Activated CD4-positive, alpha-beta T cell treated with anti-CD3 and anti-CD28 coated beads for 36 hours (primary cell): ENCODE measurements at places on chromosomes 3 and 15.

DNA sequence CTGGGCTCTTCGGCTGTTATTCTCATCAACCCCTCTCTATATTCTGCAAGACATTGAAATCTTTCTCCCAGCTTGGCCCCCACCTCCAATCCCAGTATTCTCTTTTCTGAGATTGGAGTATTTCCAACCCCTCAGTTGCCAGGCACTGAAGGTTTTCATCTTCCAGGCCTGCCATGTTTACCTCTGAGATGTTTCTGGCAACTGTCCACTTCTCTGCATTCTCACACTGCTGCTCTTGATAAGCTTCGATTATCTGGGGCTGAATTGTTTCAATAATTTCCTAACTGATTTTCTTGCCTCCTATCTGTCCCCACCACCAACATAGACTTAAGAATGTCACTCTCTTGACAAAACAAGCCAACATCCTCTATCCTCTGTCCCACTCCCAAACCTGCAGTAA, 1.4 kb upstream of the GPR156 start:
- no peak for DNase-seq

GRCh38 chr3:175521406-175521805, 662.3 kb downstream of the NAALADL2 start:
- DNase-seq: no peak

- DNase-seq: peak; percentile 18
These were observed 129.8 kb downstream of the PPM1L start for GRCh38 chr3:160885791-160886286.

DNA sequence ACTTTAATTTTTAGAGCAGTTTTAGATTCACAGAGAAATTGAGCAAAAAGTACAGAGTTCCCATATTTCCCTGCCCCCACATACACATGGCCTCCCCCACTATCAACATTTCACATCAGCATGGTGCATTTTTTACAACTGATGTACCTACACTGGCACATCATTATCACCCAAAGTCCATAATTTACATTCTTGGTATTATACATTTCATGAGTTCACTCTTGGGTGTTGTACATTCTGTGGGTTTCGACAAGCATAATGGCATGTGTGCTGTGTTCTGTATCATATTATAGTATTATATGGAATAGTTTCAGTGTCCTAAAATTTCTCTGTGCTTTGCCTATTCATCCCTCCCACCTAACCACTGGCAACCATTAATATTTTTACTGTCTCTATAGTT, 419.8 kb upstream of the THBS1 start:
- DNase-seq: no peak

- no peak for DNase-seq
These were observed 11.2 kb upstream of the VEPH1 start for GRCh38 chr3:157514371-157514895.

- DNase-seq: no peak
These were observed 507.0 kb downstream of the ZPLD1 start for GRCh38 chr3:102941786-102942185.

DNA sequence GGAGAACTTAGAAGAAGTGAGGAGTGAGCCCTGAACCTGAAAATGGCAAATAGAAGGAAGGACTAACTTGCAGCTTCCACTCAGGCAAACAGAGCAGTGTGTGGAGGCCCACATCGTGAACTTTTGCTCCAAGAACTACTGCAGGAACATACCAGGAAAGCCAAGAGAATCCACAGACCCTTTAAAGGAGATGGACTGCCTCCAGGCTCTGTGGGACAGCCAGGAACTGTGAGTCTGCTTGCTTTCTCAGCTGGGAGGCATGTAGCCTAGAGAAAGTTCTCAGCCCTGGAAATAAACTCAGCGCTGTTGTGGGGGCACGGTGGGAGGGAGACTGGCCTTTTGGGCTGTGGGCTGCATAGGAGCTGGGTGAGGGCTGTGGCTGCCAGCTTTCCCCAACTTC, 93.0 kb downstream of the SNRK start:
- DNase-seq: no peak
